ENCODE measurements at places on chromosomes 16 and 17.

- DNase-seq: no peak
Observed at GRCh38 chr16:5056352-5056751, 9.4 kb downstream of the C16orf89 start.

GRCh38 chr16:86975445-86975844, 341.7 kb downstream of the C16orf95 start:
- DNase-seq: no peak

DNA sequence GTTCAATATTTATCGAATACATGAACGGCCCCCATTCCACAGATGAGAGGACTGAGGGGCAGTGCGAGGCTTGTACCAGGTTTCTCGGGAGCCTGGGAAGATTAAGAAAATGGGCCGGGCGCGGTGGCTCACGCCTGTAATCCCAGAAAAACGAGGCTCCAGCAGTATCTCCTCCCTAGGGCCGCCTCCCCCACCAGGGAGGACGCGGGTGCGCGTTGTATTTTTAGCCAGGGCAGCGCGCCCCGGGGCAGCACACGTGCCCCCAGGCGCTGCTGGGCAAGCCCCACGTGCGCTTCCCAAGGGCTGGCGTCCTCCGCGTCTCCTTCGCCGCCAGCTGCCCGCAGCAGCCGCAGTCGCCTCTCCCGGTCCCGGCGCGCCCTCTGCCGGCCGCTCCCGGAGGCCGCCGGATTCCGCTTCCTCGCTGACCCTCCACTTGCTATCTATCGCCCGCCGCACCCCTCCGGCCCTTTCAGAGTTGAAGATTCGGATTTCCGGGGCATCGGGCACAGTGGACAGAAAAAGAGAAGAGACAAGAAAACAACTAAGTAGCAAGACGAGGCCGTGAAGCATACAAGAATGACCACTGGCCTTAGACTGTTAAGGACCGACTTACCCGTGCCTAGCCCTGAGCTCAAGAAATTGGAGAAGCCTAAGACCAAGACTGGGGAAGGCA, 1.9 kb upstream of the YBX2 start:
- peak; percentile 37 for DNase-seq

DNA sequence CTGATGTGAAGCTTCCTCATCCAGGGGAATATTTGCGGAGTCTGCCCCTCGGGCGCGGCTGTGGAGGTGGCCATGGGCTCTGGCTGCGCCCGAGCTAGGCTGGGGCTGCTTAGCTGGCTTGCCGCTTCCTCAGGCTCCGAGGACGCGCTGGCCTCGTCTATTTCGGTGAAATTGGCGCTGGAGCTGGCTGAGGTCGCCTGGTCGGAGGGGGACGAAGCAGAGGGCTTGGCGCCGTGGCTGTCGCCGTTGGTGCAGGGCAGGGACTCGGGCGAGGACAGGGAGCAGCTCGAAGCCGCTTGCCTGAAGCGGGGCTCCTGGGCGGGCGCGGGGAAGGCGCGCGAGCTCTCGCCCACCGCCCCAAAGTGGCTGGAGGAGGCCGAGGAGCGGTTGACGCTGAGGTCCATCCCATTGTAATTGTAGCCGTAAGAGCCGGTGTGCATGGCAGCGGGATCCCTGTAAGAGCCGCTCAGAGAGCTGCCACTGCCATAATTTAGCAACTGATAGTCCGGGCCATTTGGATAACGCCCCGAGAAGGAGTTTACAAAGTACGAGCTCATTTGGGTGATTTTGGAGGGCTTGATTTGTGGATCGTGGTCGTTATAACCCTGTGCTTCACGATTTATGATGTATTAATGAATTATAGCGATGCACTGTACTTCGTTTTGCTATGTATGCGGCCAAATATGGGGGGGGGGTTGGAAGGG, at the start of gene HOXB5:
Gene HOXB5 (minus strand): TSS at position 654 of the 704 bp plus-strand sequence. CDS start 97 bp downstream, at position 557.
- no peak for DNase-seq

- no peak for DNase-seq
Observed at GRCh38 chr17:36036235-36036634, 18.5 kb upstream of the CCL23 start.

DNA sequence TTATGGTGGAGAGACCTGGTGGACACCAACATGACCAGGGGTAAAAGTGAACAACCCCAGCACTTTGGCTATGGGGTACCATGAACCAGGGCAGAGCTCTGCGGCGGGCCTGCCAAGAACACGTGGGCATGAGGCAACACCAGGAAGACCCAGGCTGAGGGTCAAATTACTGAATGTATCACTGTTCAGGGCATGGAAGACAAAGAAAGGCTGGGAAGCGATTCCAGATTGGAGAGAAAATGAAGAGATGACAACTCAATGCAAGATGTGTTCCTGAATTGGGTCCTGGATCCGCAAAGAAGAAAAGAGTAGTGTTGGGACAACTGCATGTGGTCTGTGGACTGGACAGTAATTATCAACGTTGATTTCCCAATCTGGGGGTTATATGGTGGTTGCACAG, 19.8 kb downstream of the SPHK1 start:
- no peak for DNase-seq

- no peak for DNase-seq
Observed at GRCh38 chr17:69228018-69228417, 606 bp downstream of the ABCA10 start.

- DNase-seq: no peak
Observed at GRCh38 chr17:43434902-43435319, 36.1 kb downstream of the ARL4D start.

DNA sequence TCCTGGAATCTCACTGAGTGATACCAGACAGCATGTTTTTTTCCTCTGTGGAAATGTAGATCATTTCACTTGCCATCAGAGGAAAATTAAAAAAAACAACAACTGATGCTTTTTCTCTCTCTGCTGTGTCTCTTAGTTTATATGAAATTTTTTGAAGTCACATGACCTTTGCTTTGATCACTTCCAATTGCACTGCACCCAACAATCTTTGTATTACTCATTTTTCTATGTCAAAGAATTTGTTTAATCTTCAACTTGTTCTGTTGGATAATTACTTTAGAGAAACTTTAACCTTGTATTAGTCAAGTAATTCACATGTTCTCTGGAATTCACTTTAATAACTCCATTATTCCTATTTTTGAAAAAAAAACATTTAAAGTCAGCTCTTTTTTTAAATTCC, 1452.7 kb upstream of the CDH8 start:
- no peak for DNase-seq

DNA sequence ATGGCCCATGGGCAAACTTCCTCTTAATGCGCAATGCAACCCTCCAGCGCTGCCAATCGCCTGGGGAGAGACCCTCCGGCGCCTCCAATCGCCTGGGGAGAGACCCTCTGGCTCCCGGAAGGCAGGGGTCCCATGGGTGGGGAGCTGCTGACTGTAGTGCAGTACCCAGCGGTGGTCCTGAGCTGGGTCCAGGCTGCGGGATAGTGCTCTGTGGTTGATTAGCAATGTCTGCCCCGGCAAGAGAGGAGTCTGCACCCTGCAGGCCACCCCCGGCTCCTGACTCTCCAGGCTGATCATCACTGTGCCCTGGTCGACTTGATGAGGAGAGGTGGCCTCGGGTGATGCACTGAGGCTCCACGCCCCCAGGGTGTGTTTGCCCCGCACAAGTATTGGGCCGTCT, 44.6 kb upstream of the ZNF469 start:
- no peak for DNase-seq

- no peak for DNase-seq
Observed at GRCh38 chr17:78610951-78611511, 33.8 kb upstream of the DNAH17 start.

Data from stimulated activated CD8-positive, alpha-beta memory T cell treated with anti-CD3 and anti-CD28 coated beads, Interleukin-7, amount 100 ng/mL, for 1 hour (primary cell).